HepG2 (cell line): ENCODE measurements at places on chromosomes 7 and 10.

GRCh38 chr7:33539659-33540400 lies 365.5 kb upstream of the BMPER start:
- no peak for DNase-seq

DNA sequence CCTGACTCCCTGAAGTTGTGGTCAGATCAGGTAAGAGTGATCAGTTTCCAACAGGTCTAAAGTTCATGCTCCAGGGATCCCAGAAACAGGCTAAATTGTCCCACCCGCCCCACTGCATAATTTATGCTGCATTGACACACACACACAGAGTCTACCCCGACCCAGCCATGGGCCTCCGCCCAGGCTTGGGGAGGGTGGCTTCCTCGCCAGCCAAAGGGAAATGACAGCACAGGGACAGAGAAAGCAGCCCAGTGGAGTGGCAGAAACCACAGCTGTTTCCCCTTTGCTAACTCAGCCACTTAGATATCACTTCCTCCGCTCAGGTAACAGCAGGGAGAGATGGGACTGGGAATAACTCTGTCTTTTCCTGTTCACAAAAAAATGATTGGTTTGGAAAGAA lies 9.4 kb downstream of the SH3PXD2A start:
- DNase-seq, result no peak

- DNase-seq, result no peak
These were observed 338.8 kb upstream of the SEMA3D start for GRCh38 chr7:85525676-85526075.

DNA sequence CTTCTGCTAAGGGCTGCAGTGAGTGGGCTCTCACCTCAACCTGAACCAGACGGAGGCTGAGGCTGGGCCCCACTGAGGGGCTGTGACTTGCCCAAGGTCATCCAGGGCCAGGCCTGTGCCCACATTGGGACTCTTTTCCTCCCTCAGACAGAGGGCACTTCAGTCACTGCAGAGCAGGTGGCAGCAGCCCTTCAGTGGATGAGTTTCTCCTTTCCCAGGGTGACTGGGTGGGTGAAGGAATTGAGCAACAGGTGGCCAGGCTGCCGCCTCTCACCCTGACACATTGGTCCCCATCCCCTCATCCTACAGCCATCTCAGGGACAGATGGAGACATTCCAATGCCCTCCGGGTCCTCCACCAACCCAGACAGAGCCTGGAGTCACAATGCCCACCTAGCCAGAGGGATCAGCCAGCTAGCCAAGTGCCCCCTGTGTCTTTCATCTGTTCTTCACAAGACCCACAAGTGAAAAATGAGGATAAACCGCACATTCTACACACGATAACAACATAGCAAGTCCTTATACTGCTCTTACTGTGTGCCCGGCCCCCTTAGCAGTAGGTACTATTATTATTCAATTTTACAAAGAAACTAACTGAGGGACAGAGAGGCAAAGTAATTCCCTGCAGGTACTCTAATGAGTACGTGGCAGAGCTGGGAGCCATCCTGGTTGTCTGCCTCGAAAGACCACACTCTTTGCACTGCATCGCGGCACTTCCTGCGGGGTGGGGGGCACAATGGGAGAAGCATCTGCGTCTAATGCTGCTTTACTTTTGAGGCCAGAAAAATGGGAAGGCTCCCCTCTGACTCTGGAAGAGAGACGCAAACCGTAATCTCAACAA lies 1.7 kb upstream of the SLC18A3 start:
- DNase-seq, result no peak

- DNase-seq, result no peak
These were observed 27.8 kb downstream of the HEPACAM2 start for GRCh38 chr7:93198472-93198871.

DNA sequence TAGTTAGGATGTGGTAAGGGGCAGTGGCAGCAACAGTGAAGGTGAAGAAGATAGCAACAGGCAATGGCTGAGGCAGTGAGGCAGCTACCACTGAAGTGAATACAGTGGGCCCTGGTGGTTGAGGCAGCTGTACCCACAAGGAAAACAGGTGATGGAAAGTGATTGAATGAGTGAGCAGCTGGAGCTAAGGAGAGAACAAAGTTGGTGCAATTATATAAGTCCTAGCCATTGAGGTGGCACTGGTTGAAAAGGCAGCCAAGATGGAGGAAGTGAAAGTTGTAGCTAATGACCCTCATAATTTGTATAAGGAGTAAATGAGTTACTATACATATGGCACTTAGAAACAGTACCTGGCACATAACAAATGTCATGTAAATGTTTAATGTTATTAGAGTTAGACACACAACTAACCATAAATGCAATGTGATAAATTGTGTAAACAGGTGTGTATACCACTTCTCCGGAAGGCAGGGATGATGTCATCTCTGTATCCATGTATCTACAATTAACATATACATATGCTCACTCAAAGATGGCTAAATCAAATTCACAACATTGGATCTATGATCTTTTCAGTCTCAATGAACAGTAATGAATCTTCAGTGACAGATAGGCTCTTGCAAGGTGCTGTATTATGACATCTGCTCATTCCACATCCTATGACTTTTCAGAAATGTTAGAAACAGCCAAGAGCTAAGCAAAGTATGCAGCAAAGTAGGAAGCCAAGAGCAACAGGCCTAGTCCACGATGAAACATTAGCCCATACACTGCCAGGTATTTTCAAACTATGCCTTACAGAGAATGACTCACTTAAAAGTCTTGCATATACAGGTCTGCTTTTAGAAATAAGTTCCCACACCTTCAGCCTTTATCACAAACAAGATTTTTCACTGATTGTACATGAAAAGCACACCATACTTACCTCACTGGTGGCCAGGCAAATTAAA lies 10.7 kb downstream of the XPNPEP1 start:
- no peak for DNase-seq

DNA sequence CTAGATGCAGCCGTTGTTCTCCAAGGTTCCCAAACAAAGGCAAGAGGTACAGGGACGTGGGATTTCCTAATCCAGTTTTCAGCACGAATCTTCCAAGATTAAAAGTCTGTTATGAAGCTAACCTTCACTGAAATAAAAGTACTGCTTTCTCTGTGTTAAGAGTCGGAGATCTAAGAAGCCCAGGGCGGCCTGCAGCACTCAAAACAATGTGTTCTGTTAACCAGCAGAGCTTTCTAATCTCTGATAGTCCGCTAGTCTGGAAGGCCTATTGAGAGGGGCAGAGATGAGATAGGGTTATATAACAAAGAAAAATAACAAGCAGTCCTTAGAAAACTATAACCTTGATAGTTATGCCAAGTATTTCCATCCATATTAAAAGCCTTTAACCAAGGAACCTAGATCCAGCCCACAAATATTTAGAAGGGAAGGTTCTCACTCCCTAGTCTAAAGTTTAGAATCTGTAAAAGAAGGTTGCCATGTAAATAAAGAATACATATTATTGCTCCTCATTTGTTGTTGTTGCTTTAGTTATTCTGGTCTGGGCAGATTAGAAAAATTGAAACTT lies 106.3 kb upstream of the SVIL start:
- no peak for DNase-seq

DNA sequence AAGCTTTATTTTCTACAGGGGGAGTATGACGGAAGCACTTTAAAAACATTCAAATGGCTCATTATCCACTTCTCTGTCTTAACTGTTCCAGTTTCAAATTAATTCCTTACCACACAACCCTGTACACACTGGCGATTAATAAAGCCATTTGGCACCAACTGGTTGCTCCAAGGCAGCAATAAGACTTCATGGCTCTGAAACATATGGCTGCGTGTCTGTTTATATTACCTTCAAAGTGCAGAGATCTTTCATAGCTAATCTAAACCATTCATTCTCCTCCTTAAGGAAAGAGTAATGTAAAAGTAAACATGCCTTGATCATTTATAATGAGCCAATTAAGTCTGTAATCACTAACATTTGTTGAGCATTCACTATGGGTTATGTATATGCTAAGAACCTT lies 325.7 kb downstream of the PARD3 start:
- DNase-seq, result no peak

DNA sequence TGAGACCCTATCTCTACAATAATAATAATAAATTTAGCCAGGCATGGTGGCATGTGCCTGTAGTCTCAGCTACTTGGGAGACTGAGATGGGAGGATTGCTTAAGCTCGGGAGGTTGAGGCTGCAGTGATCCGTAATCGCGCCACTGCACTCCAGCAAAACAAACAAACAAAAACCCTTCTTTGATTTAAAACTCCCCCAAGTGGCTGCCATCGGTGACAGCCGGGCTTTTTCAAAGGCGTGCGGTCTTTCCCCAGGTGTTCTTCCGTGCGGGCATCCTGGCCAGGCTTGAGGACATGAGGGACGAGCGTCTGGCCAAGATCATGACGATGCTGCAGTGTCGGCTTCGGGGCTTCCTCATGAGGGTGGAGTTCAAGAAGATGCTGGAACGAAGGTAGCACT lies 1.9 kb upstream of the MYH16 start:
- DNase-seq, result peak; percentile 43

- DNase-seq, result peak; percentile 34
These were observed 64.3 kb downstream of the MGMT start for GRCh38 chr10:129531195-129531968.

DNA sequence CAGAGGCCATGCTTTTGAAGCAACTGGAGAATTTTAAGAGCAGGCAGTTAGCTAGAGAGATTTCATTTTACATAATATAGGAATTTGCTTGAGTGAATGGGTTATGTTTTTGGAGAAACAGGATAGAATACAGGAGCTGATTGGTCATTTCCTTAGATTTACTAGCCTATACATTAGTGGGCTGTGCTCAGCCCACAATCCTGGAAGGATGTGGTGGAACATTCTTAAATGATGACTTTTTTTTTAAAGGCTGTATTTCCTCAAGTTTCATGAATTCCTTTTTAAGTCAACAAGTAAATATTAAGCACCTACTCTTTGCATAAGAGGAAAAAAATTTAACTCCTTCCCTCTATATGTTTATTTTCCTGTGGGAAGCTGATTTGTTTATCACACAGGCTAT lies 314.4 kb upstream of the BMPER start:
- no peak for DNase-seq

DNA sequence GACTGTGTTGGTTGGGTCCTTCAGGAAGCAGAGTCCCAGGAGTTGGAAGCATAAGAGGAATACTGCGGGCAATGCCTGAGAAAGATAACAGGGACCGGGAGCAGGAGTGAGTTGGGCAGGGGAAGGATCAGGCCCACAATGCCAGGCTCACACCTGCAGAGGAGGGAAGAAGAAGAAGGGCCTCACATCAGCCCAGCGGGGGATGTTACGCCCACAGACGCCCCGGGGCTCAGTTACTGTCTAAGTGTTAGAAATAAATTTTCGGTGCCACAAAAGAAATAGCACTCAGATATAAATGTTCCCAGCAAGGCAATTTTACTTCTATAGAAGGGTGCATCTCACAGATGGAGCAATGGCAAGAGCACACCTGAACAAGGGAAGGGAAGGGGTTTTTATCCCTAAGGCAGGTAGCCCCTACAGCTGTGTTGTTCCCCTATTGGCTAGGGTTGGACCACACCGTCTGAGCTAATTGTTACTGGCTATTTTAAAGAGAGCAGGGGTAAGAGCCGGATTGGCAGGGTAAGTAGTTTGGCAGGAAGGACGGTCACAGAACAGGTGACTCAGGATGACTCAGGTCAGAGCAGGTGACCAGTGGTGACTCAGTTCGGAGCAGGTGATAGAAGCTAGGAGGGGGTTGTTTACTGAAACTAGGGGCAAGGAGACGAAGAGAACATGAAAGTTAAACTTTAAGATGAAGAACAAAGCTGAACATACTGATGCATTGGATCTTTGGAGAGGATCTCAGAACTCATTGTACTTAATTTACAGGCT lies at the start of gene NOS3:
Gene NOS3 (plus strand): TSS at position 602 of the 771 bp plus-strand sequence. CDS start 2,787 bp downstream, outside the sequence.
- DNase-seq, result no peak

GRCh38 chr10:23283680-23284079 lies 60.9 kb downstream of the C10orf67 start:
- no peak for DNase-seq

DNA sequence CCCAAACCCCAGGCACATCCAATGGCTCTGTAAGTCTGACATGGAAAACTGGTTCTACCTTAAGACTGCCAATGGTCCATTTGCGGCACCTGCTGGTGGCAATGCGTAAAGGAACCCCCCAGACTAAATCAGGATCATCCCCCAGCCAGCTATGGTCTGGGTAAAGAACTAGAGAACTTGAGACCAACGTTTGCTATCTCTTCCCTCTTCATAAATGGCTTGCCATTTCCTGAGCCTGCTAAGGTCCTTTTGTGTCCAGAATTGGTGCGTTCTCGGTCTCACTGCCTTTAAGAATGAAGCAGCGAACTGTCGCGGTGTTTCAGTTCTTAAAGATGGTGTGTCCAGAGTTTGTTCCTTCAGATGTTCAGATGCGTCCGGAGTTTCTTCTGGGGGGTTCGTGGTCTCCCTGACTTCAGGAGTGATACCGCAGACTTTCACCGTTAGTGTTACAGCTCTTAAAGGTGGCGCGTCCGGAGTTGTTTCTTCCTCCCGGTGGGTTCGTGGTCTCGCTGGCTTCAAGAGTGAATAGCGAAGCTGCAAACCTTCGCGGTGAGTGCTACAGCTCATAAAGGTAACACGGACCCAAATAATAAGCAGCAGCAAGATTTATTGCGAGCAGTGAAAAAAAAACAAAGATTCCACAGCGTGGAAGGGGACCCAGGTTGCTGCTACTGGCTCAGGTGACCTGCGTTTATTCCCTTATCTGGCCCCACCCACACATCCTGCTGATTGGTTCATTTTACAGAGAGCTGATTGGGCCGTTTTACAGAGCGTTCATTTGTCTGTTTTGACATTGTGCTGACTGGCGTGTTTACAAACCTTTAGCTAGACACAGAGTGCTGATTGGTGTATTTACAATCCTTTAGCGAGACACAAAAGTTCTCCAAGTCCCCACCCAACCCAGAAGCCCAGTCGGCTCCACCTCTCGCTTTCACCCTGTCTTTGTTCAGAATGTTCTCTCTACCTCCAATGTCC lies 95.4 kb downstream of the ELMO1 start:
- no peak for DNase-seq

DNA sequence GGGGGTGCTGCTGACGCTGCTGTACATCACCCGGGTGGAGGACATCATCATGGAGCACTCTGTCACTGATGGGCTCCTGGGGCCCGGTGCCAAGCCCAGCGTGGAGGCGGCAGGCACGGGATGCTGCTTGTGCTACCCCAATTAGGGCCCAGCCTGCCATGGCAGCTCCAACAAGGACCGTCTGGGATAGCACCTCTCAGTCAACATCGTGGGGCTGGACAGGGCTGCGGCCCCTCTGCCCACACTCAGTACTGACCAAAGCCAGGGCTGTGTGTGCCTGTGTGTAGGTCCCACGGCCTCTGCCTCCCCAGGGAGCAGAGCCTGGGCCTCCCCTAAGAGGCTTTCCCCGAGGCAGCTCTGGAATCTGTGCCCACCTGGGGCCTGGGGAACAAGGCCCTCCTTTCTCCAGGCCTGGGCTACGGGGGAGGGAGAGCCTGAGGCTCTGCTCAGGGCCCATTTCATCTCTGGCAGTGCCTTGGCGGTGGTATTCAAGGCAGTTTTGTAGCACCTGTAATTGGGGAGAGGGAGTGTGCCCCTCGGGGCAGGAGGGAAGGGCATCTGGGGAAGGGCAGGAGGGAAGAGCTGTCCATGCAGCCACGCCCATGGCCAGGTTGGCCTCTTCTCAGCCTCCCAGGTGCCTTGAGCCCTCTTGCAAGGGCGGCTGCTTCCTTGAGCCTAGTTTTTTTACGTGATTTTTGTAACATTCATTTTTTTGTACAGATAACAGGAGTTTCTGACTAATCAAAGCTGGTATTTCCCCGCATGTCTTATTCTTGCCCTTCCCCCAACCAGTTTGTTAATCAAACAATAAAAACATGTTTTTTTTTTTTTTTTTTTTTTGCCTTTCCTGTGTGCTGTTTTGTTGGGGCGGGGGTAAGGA lies 55.8 kb downstream of the TSPAN15 start:
- DNase-seq, result no peak
